A549 (cell line): ENCODE measurements at places on chromosomes 2 and 18.

DNA sequence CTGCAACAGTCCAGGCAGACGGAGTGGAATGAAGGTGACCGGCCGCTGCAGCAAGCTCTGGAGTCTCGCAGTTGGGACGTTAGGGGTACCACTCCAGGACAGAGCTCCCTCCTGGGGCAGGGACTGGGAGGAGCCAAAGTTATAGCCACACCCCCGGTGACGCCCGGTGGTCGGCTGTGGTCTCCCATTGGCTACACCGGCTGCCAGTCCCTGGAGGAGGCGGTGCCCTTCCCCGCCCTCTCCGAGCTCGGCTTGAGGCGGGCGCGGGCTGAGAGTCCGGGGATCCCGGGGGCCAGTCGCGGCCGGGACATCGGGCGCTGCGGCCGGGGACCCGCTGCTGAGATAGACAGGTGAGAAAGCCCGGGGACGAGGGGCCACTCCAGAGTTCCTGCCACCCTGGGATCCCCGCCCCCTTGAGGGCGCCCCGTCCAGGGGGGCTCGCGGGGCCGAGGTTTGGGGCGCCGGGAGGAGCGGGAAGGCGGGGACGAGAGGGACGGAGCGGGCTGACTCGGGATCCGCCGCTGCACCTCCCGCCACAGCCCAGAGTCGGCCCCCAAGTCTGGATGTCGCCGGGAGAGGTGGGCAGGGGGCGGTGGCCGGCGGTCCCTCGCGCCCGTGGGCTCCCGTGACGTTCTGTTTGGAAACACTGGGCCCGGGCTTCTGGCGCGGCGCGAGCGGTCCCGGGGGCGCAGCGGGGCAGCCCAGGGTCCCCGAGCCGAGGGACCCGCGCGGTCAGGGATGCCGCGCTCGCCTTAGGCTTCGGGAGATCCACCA, at the start of gene PLEKHH2:
Gene PLEKHH2, plus strand, starts transcription at position 231 of the 774 bp plus-strand sequence. CDS start 7,414 bp downstream, outside the sequence.
- peak; percentile 91 for DNase-seq

DNA sequence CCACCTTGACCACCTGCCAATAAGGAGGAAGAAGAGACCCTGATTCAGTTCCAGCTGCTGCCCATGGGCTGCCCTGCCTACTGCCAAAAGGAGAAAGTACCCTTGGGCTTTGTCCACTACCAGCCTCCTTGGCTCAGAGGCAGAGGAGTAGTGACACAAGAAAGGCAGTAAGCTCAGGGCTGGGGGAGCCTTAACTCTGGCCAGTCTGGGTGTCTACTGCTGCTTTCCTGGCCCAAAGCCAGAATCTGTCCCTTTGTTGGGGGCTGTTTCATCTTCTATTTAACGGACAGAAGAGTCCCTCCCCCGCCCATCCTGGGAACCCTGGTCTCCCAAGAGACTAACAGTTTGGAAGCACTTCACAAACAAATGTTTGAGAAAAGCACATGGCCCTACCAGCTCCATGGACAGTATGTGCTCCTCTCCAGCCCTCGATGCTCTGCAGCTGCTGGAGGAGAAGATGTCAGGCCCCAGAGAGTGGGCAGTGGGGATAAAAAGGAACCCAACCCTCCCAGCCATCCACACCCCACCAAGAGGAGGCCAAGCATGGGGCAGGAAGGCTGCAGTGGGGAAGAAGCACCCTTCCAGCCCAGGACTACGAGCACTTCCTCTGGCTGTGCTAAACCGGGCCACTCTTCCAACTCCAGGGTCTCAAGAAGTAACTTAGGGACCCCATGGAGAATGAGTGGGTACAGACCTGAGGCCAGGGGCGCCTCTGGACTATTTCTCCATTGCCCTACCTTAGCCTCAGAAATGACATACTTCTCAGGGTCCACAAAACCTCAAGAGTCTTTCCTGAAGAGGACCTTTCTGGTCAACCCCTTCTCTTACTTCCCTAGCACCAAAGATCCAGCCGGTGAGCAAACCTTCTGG, 1.2 kb downstream of the ATG9A start:
- no peak for DNase-seq

DNA sequence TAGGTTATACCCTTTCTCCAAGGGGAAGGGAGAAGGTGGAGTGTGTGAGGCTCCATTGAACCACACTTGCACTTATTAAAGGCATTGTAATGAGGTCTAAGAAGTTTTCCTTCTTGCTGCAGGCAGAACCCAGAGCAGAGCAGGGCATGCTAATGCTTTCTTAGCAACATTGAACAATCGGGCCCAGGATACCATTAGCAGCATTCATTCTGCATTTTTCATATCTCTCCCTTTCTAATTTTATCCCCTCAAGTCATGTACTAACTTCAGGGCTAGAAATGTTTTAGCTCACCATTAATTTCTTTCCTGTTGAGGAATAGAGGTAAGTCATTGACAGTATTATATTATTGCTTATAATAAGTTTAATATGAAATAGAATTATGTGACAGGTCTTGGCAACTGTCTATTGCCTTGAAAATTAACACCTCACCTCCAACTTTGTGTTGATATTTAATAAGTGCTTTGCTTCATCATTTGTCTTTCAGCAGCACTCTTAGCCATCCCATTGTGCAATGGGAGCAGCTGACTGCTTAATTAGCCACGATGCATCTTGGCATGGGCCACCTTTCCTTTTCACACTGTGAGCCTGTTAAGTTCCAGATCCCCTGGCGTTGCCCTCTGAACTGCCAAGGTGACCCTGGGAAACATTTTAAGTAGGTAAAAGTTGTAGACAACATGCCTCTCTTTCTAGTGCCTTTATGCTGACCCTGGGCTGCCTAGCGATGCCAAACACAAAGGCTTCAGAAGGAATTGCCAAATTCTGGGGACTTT, 300.8 kb upstream of the MEX3C start:
- no peak for DNase-seq

DNA sequence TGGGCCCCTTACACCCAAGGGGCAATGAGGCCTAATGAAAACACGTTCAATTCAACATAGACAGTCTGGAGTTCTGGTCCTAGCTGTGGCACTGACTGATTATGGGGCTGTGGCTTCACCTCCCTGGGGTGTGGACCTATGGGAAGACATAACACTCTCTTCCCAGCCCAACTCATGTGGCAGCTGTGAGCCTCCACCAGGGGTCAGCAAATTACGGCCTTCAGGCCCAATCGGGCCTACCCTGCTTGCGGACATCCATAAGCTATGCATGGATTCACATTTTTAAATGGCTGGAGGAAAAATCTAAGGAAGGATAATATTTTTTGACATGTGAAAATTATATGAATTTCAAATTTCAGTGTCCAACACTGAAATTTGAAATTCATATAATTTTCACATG, 101.3 kb downstream of the LOXHD1 start:
- DNase-seq: peak; percentile 49

GRCh38 chr2:136441979-136442714, 323.2 kb upstream of the THSD7B start:
- no peak for DNase-seq

GRCh38 chr18:47775961-47776360, 154.5 kb downstream of the SMAD2 start:
- peak; percentile 47 for DNase-seq

DNA sequence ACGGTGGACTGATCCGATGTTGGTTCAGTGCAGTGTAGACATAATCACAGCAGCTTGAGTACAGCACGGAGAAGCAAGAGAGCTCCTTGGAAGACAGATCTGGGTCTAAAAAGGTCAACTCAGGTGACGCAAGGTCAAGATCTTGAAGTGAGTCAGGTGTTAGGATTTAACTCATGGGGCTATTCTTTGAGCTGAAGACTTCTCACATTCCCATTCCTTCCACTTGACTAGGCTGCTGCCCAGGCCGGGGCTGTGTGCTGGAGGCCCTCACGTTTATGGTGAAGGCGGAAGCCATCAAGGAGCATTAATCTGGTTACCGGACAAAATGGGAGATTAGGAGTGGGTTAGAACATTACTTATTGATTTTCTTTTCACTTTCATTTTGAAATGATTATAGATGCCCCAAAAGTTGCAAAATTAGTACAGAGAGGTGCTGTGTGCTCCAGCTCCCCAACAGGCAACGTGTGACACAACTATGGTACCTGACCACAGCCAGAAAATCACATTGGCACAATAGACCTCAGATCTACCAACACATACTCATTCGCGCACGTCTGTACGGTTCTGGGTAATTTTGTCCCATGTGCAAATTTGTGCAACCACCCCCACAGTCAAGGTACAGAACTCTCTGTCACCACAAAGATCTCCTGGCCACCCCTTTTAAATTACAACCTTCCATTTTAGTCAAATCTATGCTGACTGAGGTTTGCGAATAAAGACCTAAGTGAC, 77.6 kb upstream of the SEC11C start:
- DNase-seq: no peak

GRCh38 chr2:74890711-74891110, 56.8 kb downstream of the HK2 start:
- no peak for DNase-seq

GRCh38 chr2:240762249-240762648, 57.8 kb downstream of the KIF1A start:
- no peak for DNase-seq

DNA sequence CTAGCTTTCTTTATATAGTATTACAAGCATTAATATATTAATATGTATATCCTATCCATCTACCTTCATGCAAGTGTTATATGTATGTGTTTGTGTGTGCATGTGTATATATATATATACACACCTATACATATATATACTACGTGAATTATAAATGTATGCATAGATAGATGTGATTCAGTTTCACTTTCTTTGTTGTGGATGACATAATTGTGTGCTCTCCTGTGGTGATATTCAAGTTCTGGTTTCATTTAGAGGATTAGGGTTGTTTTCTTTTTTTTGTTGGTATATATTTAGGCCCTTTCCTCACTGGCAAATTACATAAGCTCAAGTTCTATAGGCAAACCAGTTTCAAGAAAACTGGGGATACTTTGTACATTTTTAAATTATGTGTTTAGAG, 225.7 kb upstream of the FANCL start:
- no peak for DNase-seq

DNA sequence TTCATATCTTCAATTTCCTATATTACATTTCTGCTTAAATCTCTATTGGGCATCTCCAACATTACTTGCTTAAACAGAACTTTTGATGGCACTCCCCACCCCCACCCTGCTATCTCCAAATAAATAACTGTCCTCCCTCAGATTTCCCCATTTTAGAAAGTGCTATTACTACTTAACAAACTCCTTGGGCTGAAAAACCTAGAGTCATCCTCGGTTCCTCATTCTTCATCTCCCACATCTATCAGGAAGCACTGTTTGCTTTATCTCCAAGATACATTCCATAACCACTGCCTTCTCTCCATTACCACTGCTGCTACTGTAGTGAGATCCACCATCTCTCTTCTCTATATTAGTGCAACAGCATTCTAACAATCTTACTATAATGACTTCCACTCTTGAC, 150.4 kb upstream of the CYRIA start:
- DNase-seq: no peak

DNA sequence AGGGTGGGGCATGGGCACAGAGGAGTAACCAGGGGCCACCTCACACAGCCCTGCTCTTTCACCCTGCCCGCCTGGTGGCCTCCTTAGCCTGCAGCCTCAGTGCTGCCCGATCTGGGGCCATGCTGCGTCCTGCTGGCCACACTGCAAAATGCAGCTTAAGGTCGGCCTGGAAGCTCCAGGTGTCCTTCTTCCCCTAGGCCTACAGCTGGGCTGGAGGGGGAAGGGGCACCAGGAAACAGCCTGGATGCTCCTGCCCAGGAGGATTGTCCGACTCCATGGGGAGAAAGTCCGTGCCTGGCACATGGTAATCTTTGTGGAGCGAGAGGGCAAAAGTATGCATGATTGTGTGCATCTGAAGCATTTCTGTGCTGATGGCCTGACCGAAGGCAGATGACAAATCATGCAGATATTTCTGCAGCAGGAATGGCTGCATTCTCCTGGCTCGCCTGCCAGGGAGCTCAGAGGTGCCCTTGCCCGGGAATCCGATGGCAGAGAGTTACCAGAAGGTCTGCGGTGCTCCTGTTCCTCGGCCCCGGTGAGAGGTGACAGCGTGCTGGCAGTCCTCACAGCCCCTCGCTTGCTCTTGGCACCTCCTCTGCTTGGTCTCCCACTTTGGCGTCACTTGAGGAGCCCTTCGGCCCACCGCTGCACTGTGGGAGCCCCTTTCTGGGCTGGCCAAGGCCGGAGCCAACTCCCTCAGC, 12.8 kb upstream of the ALPP start:
- peak; percentile 76 for DNase-seq

- DNase-seq: peak; percentile 27
Measured at GRCh38 chr2:67476809-67477790, 80.0 kb downstream of the ETAA1 start.

DNA sequence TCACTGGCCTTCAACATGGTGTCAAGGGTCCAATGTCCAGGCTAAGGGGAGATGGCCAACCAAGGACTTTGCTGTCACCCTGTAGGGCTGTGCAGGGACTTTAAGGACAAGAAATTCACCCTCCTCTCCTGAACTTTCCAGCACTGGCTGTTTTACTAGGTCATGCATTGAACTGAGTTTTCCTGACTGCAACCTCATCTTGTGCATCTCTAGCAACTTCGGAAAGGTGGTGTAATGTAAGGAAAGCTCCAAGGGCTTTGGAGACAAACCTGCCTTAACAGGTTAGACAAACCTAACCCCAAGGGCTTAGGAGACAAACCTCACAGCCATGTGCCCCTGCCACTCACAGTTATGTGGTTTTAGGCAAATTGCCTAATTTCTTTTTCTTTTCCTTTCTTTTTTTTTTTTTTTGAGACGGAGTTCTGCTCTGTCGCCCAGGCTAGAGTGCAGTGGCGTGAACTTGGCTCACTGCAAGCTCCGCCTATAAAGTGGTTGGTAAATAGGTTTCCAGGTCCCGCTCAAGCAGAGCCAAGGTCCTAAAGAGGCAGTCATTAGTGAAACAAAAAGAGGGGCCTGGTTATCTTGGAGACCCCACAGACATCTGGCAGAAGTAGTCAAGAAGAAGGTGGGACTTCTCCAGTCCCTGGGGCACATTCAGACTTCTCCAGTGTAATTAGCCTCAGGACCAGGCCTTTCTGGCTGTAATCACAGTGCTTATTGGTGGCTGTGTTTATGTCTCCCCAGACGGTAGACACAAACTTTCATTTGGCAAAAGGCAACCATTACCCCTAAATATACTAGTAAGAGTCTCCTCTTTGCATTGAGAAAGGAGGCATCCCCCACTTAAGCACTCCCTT, 37.6 kb upstream of the PMAIP1 start:
- DNase-seq: no peak

DNA sequence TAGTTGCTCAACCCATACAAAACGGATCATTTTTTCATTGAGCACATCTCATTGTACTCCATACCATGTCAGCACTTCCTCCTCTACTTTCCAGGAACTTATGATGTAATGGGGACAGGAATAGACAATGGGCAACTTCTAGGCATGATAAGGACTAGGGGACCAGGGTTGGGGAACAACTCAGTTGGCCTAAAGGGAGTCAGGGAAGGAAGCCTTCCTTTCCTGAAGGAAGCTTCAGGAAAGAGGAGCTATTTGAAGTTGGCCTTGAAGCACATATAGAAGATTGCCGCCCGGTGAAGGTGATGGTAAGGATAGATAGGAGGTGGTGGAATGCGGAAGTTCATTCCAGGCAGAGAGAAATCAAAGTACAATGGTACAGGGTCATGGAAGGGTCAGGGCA, 283.9 kb downstream of the SLC8A1 start:
- no peak for DNase-seq

- DNase-seq: no peak
Measured at GRCh38 chr2:10003206-10004125, 39.9 kb upstream of the KLF11 start.

- DNase-seq: no peak
Measured at GRCh38 chr2:73285159-73285739, 971 bp upstream of the FBXO41 start.
